ENCODE measurements at places on chromosomes 1 and 21. TPM values are rescaled to one million over a fixed set of nuclear protein-coding genes. Genes with fewer than 3 reads are reported as not detected.

GRCh38 chr1:99636647-99637175, 9.2 kb upstream of the PALMD start:
- DNase-seq, result no peak

- DNase-seq, result no peak
Measured at GRCh38 chr1:115655916-115656315, 14.1 kb downstream of the VANGL1 start.

DNA sequence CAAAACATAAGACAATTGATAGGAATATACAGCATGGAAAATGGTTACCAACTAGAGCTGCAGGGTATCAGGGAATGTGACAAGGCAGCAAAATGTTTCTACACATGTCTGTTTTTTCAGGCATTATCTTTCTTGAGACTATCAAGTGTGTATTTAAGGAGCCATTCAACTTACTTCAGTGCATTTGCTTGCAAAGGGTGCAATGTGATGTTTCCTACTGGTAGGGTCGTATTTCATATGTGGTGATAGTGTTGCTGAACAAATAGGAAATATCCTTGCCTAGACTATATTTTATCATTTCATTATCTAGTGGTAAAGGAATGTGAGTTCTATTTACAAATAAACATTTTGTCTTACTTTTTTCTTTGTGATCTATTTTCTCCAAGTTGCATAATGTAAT, 42.4 kb downstream of the PTPRC start:
- DNase-seq, result no peak

TNFSF18 gene
- 0.24 TPM for polyA plus RNA-seq

- no peak for DNase-seq
Measured at GRCh38 chr1:17121881-17122280, 2.6 kb upstream of the PADI2 start.

EDN2 gene
- polyA plus RNA-seq, result 3.6 TPM

DNA sequence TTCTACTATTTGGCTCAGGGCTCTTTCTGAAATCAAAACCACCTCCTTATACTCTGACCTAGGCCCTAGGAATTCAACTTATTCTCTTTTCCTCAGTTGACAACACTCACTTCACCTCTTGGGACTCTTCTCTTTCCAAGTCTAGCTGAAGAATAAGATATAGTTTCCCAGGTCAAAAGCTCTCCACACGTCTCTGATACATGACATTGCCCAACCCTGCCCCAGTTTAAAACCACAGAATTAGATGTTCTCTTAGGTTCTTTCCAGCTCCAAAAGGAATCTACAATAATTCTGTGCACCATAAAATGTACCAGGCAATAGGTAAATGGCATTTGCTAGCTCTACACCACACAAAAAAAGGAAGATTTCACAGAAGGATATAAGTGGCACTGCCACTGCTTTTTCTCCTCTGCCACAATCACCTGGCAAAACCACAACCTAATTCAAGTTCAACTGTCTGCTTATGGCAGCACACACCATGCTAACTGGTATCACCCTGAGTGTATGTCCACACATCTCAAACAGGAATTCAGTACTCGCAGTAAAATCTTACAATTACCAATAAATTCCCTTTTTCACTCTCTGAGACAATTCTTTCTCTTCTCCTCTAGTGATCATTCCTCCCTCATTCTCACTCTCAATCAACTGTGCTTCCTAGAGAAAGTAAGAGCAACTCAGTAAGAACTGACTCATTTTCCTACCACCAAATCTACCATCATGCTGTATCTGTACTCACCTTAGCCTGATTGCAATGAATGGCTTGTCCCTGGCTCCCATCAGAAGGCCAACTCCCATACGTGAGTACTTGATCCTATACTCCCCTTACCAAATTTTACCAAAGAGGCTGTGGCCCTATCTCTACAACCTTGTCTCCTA, 27.3 kb downstream of the ZBTB8OS start:
- DNase-seq, result no peak

FNDC10 gene
- 0.97 TPM for polyA plus RNA-seq

DNA sequence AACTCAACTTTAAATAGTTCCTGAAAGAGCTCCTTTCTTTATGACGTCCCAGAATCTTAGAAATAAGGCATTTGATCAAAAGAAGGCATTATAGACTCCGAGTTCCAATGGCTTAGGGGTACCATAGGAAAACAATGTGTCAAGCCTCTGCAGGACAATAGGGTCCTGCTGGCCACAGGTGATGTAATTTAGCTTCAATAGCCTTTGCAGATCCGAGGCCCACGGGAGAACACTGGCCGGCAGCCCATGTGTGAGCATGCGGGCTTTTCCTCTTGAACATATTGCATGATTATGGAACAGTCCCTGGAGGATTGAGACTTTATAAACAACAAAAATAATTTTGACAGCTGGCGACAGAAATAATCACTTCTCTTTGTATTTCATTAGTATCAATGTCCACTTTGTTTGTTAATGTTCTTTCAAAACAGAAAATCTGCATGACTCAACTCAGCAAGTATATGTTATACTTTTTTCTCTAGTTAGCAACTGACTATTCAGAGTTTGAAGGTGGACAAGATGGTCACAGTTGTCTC, 49.0 kb upstream of the NR5A2 start:
- DNase-seq, result no peak

GRCh38 chr1:170620164-170620563, 43.8 kb upstream of the PRRX1 start:
- peak; percentile 31 for DNase-seq

- no peak for DNase-seq
Measured at GRCh38 chr1:59349101-59349500, 52.2 kb downstream of the FGGY start.

- DNase-seq, result peak; percentile 90
Measured at GRCh38 chr1:184866991-184867788, 107.1 kb downstream of the NIBAN1 start.

DNA sequence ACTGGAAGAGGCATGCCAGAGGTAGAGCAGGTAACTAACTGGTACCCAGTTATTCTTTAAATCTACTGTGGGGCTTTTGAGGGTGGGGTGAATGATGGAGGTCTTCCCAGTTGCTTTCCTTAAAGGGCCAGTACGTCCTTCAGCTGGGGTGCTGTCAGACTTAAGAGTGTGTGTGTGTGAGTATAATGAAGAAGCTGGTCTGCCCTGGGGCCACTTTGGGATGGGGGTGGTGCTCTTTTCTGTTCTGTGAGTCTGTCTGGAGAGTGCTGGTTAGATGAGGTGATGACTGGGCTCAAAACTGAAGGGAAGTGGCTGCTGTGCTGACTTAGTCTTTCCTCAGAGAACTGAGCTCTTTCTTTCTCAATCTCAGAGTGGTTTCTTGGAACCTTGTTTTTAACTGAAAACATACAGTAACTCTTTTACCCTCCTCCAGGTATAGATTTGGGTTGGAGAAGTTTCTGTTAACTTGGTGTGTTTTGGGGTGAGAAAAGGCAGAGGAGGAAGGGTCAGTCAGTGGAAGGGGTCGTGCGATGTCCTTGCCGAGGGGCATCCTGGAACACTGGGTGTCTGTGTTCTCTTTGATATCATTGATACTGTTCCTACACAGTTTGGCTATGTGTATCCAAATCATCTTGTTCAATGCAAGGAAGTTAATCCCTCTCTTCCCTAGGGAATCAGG, 746 bp downstream of the MACF1 start:
- DNase-seq, result peak; percentile 51

GRCh38 chr1:169148472-169149252, 42.2 kb downstream of the ATP1B1 start:
- DNase-seq, result no peak

Measured in muscle of back (tissue), 13 donors.